ENCODE measurements at places on chromosomes 12 and 14.

DNA sequence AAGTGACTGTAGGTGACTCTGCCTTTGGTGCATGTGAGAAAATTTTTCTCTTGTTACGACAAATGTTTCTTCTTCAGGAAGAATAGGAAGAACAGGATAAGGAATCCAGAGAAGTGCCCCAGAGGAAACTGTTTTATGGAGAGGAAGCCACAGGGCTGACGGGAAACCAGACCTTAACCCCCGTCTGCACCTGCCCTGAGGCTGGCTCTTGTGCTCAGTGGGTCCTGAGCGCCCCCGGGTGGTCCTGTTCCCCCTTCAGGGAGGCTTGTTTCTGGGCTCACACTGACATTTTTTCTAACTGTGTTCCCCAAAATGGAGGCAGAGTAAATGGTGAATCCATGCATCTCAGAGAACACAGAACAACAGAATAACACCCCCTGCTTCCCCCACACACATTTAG lies 691.8 kb downstream of the TMEM121 start:
- DNase-seq = no peak

DNA sequence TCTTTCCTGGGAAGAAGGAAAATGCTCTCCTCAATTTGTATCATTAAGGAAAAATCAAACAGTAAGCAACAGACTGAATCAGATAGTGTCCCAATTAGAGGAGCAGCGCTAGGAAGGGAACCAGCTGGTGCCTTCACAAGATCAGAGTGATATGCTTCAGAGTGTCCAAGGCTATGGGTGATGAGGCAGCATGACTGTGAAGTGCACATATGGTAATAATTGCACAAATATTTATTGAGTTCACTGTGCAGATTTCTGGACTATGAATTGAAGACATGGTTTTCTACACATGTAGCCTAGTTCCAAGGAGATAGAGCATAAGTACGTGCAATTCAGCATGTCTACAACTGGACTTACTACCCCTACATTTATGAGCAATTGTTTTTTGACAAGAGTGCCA lies 78.8 kb upstream of the EVL start:
- DNase-seq = no peak

GRCh38 chr12:132162508-132163031 lies 18.3 kb downstream of the NOC4L start:
- no peak for DNase-seq

- no peak for DNase-seq
Observed at GRCh38 chr12:65125247-65125646, 4.1 kb upstream of the WIF1 start.

GRCh38 chr14:23115918-23116317 lies 3.1 kb downstream of the CEBPE start:
- DNase-seq = no peak

GRCh38 chr12:3127832-3128231 lies 50.7 kb downstream of the TSPAN9 start:
- DNase-seq = no peak

GRCh38 chr12:19035536-19035935 lies 94.0 kb upstream of the PLEKHA5 start:
- DNase-seq = no peak

- DNase-seq = no peak
Observed at GRCh38 chr14:43983721-43984120, 523.4 kb downstream of the FSCB start.

DNA sequence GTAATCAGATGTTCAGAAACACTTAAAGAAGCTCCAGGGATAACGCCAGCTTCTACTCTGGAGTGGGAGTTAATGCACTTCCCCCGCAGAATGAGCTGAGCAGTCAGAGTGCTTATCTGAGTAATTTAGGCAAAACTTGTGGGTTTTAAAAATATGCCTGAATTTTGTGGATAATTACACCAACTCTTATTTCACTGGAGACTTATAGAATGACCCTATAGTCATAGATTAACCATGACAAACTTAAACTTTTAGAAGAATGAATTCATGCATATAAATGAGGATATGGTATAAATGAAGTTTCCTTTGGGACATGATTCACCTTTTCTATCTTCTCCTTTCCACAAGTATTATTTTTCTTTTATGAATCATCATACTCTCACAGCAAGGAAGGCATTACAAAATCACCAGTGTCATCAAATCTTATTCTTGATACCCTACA lies 241.1 kb upstream of the FBXO33 start:
- DNase-seq = no peak

DNA sequence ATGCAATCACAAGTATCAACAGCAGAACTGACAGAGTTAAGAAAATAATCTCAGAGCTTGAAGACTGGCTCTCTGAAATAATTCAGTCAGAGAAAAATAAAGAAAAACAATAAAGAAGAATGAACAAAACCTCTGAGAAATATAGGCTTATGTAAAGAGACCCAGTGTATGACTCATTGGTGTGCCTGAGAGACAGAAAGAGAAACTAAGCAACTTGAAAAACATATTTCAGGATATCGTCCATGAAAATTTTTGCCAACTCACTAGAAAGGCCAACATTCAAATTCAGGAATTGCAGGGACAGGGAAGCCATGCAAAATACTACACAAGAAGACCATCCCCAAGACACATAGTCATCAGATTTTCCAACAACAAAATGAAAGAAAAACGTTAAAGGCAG lies 56.2 kb downstream of the APOBEC1 start:
- no peak for DNase-seq

- peak; percentile 28 for DNase-seq
Observed at GRCh38 chr12:96886998-96887677, 19.9 kb upstream of the NEDD1 start.

DNA sequence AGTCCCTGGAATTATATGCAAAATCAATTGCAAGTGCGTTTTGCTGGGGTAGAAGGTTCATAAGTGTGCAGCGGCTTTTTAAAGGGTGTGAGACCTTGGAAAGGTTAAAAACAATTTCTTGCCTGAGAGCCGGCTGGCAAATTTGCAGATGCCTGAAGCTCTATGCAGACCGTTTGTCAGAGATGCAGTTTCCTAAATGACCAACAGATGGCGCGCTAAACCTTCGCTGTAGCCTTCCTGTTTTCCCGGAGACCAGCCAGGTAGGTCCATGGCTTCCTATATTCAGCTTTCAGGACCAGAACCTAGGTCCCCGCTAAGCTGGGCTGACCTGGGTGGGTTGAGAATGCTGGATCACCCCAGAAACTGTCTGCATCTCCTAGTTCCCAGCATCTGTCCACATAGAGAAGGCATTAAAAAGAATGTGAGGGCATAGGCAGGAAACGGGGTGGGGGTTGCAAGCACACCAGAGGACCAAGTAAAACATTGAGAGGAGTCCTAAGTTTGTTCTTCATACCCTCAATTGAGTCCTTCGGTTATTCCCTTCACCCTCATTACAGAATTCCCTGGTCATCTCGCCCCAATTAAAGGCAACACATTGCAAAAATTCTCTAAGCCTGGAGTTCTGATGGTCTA lies 5.7 kb upstream of the NOS1 start:
- peak; percentile 93 for DNase-seq

- no peak for DNase-seq
Observed at GRCh38 chr12:45214749-45215418, 1.0 kb upstream of the ANO6 start.

- DNase-seq = peak; percentile 59
Observed at GRCh38 chr12:89245090-89245489, 107.2 kb downstream of the DUSP6 start.

DNA sequence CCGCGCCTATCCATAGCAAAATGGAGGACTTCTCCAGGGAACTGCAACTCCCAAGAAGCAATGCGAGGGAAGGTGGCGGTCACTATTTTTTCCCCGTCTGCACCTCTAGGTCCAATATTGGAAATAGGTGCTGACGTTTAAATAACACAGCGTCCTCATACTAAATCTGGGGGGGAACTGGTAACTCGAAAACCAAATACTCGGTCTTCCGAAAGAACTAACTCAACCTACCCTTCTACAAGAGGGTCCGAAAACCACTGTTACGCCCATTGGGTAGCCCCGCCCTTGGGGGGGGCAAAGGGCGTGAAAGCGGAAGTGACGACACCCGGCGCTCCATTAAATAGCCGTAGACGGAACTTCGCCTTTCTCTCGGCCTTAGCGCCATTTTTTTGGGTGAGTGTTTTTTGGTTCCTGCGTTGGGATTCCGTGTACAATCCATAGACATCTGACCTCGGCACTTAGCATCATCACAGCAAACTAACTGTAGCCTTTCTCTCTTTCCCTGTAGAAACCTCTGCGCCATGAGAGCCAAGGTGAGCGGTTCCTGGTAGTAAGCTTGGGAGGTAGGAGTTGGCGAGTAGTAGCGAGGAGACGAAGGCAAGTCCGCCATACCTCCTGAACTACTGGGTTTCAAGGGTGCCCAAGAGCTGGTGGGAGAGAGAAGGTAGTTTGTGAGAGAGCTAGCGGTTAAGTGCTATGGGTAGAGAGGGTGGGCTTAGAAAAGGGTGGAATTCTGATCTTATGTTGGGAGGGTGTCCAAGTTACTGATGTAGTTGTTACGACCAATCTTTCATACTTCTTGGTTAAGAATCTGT lies at the start of gene RPL41:
TSS of gene RPL41 (plus strand) at position 367 of the 815 bp plus-strand sequence.
- DNase-seq = peak; percentile 73

GRCh38 chr12:104536841-104537240 lies 80.1 kb downstream of the CHST11 start:
- DNase-seq = no peak

DNA sequence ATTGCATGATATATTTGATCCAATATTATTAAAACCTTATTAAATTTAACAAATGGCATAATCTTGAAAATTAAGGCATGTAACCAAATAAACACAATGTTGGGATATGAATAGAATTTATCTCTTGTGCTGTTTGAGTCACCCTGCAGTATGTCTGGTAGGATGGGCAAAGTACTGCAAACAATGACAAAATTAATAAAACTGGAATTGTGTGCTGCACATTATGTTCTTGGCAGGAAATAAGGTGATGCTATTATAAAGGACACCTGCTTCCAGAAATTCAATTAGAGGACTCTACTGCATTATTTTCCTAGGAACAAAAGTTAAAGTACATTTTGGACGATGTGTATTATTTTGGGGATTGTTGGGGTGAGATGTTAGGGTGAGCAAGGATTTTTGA lies 132.7 kb downstream of the PPFIA2 start:
- DNase-seq = no peak

DNA sequence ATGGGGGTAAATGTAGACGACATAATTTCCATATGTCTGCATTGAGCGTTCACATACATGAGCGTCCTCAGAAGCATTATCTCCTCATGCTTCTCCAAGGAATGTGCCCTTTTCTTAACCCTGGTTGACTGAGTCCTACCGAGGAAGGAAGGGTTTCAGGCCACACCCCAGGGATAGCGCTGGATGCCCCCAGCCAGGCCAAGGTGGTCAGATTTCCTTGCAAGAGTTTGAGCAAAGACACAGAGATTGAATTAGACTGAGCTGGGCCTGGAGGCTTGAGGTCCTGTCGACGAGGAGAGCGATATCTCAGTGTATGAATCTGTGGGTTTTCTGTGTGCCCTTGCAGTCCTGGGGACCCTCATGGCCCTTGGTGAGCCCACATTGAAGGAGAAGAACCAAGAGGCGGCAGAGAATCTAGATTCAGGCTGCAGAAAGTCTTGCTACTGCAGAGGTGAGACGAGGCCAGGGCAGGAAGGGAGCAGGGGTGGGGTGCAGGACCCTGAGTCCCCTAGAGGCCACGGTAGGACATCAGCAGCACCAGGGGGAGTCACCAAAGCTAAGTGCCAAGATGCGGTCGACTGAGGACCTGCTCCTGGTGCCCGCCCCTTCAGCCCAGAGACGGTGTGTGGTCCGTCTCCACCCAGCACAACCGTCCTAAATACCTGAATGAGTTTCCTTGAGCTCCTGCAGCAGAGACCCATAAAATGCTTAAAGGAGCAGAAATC lies 94.7 kb upstream of the DIO3 start:
- no peak for DNase-seq

- DNase-seq = no peak
Observed at GRCh38 chr12:104384141-104384880, 72.4 kb upstream of the CHST11 start.

DNA sequence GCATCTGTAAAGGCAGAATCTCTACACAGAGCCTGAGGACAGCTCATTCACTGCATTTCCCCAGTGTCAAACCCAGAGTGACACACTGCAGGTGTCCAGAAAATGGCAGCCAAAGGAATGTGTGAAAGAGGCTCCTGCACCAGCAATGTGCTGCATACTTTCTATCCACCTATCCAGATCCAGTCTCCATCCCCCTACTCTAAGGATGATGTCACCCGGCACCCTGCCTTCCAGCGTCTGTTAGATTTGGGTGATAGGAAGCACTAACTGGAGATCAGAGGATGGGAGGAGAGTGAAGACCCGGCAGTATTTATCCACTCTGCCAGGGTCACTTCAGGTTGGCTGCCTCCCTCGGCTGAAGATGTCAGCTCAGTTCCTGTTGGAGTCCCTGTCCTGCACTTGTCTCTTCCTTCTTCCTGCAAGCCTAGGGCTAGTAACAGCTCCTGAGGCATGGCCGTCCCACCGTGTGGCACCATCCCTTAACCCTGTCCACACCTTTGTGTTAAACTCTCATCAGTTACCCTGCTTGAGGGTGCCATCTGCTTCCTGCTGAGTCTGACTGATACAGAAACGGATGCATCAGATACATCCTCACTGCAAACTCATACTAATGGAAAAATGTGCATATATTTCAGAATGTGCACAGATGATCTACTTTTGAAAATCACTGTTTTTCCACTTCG lies 13.0 kb upstream of the GPR68 start:
- DNase-seq = no peak

- DNase-seq = peak; percentile 55
Observed at GRCh38 chr14:102323102-102323501, 3.6 kb downstream of the ZNF839 start.

- no peak for DNase-seq
Observed at GRCh38 chr14:70454731-70455130, 2.8 kb downstream of the ADAM21 start.

DNA sequence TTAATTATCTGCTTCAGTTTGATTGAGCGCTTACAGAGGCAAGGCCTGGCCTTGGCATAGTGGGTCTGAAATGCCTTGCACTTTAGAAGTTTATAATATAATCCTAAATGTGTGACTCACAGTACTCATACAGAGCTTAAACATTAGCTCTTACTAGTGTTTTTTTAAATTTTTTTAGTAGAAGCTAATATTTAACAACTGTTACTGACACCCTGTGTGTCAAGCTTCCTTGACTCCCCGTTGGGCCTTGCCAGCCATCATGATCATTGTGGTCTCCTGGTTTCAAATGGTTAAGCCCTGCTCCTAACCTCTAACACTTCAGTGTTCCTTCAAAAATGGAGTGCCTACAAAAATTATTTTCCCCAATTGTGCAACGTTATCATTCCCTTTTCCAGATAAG lies 126.9 kb downstream of the GALC start:
- no peak for DNase-seq

GRCh38 chr12:2082321-2082720 lies 29.5 kb downstream of the CACNA1C start:
- DNase-seq = no peak

DNA sequence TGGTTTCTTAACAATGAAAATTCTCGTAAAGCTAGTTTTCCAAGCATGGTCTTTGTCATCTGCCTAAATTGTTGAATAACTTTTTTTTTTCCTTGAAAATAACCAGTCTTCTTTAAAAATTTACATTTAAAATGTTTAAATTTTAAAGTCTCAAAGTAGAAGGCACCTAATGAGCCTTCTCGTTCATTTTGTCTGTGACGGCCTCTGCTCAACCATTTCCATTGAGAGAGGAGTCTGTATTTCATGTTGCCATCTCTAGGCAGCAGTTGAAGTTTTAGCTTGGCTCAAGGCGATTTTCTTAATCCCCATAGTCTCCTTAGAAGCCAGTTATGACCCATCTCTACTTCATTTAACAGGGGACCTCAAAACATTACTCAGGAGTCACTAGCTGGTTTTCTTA lies 69.1 kb downstream of the PAPOLA start:
- DNase-seq = no peak

GRCh38 chr14:71523630-71524319 lies 408.5 kb upstream of the RGS6 start:
- DNase-seq = no peak

- DNase-seq = no peak
Observed at GRCh38 chr12:54829511-54829910, 24.8 kb upstream of the MUCL1 start.
